Myocyte (in vitro differentiated cells): ENCODE measurements at places on chromosomes 5 and 9.

DNA sequence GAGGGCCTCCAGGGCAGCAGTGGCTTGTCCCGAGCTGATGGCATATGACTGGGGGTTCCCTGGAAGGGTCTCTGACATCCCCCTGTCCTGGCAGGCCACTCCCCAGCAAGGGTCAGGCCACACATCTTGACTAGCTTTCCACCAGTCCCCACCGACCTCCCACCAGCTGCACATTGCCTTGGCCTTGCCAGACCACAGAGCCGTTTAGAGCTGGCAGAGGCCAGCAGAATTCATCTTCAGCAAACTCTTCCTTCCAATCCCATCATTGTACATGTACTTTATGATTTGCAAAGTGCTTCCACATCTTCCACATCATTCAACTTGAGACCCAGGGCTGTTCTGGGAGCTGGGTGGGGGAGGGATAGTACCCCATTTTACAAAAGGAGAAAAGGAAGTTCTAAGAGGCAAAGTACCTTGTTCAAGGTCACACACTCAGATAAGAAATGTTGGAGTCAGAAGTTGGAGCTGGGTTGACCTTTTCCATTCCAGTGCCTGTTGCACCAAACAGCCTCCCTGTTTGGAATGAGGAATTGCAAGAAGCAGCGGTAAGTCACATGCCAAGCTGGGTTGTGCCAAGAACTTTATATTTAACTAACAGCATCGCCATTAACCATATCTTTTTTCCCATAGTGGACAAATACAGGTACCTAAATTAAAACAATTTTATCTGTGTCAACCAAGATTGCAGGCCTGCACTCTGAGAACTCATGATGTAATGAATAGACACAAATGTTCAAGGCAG is 25.8 kb upstream of the COL15A1 start:
- peak; percentile 67 for DNase-seq

DNA sequence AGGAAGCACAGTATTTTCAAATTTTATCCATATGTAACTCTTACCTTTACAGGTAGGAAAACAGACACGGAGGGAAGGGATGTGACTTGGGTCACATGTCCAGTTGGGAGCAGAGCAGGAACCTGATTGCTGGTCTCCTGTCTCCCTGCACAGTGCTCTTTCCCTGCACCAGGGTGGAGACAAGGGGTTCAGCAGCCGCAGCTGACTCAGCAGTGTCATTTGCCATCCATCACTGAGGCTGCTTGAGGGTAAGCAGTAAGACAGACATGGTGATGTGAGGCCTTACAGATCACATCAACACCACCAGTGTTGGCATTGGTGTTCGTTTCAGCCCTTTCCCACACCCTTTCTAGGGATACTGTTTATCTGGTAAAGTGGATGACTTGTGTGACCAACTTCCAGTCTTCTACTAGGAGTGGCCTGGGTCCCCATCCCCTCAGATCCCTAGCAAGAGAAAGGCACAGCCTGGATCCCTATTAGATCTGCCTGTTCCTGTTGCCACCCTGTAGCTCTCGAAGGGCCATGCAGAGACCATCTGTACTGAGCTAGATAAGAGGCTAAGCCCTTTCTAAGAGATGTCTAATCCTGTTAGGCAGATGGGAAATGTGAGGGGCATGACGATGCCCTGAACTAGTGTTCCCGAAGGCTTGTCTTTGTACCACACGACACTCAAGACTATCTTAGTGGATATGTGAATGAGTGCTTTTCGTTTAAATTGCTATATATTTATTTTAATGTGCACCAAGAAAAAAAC is 29.1 kb downstream of the FRMPD1 start:
- DNase-seq = no peak

- no peak for DNase-seq
These were observed 191.5 kb upstream of the CLINT1 start for GRCh38 chr5:158050421-158050820.

DNA sequence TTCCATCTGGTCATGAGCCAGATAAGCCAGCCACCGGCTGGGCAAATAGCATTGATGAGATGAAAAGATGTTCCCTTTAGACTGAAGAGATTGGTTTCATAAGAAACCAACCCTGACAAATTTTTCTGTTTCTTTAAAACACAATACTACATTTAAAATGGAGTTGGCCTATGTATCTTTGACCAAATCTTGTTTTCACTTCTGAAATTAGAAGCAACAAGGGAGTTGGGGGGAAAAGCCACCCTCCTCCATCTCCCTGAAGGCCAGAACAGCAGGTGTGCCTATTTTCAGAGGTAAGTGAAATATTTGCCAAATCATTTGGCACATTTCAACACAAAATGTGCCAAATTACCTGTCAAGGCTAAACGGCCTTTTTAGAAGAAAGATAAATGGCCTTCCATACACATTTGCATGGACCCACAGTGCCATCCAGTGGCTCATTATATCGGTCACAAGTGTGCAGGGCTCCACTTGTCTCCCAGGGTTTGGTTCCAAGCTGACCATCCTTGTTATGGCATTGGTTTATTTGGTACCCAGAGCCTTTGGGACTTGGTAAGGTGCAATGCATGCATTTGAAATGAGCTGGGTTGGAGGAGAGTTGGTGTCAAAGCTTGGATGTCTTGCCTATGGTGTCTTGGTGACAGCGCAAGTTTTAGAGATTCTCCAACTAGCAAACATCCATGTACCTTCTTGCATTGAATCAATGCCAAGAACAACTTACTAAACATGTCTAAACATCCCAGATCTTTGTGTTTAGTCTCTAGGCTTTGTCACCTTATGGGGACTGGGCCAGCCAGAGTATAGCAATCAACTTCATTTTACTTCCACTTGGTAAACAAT is 372.0 kb upstream of the KIF2A start:
- DNase-seq = peak; percentile 69

DNA sequence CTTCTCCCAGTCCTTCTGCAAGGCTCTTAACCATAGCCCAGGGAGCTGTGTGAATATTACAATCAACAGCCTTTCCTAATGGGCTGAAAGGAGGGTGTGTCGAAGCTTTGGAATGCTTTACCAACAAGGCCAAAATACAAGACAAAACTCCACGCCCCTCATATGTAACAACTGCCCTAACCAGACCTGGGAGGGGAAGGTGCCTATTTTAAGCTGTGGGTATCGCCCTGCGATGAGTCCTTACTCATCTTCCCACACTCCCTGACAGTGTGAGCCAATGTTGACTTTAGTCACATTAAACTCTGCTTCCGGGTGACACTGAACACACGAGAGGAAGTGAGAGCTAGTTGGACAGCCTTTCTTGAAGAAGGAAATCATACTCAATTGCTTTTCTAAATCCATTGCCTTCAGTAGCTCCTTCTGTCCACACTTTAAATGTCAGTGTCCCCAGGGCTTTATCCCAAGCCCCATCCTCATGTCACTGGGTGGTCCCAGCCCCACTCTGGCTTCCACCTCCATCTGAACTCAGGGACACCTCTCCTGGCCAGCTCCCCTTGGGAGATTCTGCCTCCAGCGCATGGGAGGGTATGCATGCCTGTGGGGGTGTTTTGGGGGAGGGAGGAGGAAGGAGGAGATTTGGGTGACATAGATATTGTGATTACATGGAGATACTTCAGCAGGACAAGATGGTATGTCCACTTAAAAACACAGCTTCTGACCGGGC is 6.5 kb upstream of the TBC1D9B start:
- DNase-seq = peak; percentile 98

DNA sequence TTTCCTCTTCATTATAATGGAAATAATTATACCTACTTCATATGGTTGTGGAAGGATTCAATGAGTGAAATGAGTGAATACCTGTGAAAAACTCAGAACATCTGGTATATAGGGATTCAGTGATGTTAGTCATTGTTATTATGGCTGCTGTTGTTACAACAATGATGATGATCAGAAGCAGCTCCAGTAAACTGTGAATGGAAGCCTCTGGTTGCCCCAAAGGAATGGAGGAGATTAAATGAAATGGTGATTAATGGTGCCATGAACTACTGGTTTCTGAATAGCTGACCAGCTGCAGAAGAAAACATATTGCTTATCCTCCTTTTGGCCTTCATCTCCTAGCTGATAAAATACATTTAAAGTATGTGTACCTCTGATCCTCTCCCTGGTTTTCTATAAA is 372.0 kb downstream of the ARHGEF28 start:
- no peak for DNase-seq

GRCh38 chr5:68454172-68454571 is 238.6 kb downstream of the PIK3R1 start:
- no peak for DNase-seq

DNA sequence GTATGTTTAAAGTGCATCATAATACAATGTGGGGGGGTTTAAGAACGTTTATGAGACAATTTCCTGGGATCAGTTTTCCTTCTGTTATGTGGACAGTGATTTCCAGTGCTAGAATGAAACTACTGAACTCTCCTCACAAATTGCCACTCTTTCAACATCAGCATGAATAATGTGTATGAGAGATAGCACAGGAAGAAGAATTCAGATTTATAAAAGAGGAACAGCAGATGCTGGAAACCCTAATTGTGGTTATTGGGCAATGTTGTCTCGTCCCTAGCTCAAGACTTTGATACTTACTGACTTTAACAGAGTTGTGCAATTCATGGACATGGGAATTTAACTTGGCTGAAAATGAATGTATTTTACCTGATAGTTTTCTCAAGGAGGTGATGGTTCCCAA is 410.8 kb upstream of the MEF2C start:
- DNase-seq = peak; percentile 43

DNA sequence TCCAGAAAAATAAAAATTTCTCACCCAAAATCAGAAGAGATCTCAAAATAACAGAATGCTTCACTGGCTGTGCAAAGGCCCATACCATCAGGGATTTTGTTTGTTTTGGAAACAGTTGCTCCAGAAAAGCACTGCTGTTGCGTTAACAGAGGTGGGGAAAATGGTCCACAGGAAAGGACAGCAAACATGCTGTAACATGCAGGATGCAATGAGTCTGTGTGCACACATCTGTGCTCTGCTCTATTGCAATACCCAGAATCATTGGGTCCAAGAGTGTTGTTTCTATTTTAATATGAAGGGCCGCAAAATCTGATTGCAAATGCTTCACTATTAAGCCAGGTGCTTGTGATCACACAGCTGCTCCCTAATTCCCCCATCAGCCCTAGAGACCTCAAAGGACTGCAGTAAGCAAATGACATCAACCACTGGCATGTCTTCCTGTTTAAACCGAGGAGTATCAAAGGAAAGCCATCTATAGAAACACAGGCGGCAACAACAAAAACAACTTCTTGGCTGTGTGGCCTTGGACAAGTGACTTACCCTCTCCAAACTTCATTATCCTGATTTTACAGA is 141.0 kb downstream of the DCP2 start:
- DNase-seq = peak; percentile 56

DNA sequence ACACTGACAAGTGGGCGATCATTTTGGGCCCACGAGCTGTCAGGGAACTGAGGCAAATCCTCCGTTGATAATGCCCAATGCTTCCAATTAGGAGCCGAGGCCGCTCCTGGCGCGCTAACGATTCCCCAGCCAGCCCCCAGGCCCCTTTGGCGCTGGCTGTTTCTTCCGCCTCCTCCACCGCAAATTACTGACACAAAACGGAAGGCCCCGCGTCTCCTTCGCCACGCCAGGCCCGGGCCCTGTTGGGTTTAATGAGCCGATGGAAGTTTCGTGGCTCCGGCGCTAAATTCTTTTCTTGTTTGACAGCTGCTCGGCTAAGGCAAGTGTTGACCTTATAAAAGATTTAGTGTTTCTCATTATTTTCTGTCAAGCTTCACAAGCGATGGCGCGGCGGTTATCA is 25.7 kb upstream of the BARHL1 start:
- DNase-seq = no peak

DNA sequence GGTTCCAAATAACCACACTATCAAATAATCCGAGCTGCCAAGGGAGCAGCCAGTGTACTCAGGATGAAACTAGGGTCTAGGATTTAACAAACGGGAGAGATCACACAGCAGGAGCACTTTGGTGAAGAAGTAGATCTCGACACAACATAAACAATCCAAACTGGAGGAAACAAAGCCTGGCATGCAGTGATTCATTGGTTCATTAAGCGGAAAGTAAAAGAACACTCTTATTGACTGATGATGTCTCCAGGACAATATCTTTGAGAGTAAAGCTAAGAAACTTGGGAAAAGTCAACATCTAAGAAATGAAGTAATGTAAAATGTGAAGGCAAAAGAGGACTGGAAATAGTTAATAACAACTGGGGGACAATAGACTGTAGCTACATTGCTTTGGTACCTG is 1478.3 kb upstream of the CDH9 start:
- DNase-seq = no peak

GRCh38 chr5:55154873-55155272 is 5.1 kb upstream of the GPX8 start:
- peak; percentile 54 for DNase-seq

DNA sequence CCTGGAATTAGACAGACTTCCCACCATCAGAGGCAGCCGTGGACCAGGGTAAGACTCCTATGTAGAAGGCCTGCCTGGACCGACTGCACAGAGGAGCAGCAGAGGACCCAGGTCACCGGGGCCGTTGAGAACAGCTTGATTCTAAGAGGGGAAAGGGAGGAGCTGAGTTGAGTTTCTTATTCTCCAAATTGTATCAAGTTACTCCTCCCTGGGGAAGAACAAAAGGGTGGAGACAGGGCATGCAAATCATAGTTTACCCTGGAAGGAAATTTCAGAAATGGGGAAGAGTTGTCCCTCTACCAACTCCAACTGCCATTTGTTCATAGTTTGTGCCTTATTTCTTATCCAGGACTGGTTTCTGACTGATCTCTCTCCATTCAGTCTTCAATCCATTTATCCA is 20.9 kb upstream of the SLC31A2 start:
- no peak for DNase-seq

DNA sequence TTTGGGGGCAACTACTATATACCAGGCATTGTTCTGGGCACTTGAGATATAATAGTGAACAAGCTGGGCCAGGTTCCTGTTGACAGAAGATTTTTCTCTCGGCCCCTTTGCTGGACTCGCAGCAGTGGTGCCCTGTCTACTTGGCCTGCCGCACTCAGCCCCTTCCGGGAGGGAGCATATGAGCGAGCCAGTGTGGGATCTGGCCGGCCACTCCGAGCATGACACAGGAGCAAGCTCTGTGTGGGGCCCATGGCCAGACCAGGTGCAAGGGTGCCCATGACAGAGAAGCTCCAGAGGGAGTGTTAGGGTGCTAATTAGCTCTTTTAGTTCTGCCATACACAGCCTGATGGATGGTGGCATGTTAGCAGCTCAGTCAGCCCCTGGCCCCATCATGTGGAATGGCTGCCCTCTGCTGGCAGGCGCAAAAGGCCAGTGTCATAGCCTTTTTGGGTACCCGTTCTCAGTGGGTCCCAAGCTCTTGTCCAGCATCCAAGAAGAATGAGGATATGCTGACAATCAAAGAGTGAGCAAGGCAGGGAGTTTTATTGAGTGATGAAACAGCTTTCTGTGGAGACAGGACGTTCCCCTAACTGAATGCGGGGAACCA is 9.3 kb upstream of the KIF4B start:
- peak; percentile 28 for DNase-seq

- DNase-seq = no peak
These were observed 1144.0 kb downstream of the TAF11L14 start for GRCh38 chr5:18778225-18778624.

GRCh38 chr9:5575000-5575399 is 53.9 kb upstream of the RIC1 start:
- DNase-seq = no peak
